ENCODE measurements at places on chromosomes 3 and 15.
A peak's percentile ranks its signal among the peaks of the same experiment; 100 is the strongest.

DNA sequence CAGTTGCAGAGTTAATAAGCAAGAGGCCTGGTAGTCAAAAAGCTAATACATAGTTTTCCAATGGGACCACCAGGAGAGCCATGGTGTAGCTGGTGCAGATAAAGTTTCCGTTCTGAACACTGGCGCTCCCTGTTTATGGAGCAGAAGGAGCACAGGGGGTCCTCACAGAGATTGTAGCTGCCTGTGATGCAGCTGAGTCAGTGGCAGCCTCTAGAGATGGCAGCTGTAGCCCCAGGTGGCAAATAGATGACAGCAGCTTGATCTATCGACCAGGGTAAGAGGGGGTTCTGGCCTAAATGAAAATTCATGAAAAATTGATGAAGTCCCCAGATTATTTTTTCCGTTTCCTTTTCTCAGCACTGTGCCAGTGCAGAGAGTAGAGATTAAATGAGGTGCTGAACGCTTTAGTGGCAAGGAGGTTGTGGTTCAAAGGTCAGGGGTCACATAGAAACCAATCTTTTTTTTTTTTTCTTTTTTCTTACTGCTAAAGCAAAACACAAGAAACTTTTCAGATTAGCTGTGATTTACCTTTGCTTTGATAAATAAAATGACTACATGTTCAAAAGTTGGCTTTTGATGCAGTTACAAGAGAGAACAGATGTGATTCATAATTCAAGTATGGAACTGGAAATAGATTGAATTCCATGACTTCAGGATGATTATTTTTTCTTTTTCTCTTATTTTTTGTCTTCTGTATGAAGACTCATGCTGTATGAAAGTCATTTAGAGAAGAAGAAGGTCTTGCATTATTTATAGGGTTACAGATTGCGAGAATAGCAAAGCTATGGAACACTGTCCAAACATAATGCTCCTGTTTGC lies 63.3 kb downstream of the ROBO2 start:
- peak; percentile 13 for DNase-seq

DNA sequence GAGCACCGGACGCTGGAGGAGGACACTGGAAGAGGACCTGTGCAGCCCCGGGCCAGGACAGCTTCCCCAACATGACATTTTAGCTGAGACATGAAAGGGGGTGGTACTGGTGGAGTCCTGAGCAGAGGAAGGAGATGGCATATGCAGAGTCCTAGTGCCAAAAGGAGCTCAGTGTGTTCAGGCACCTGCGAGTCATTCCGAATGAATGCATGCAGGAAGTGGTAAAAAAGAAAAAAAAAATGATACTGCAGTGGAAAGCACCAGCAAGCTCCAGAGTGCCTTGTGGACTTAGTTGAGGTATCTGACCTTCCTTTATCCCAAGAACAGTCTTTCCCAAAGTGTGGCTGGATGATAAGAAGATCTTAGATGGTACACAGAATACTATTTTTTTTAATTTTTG lies 6.6 kb upstream of the ZNF148 start:
- DNase-seq: no peak

DNA sequence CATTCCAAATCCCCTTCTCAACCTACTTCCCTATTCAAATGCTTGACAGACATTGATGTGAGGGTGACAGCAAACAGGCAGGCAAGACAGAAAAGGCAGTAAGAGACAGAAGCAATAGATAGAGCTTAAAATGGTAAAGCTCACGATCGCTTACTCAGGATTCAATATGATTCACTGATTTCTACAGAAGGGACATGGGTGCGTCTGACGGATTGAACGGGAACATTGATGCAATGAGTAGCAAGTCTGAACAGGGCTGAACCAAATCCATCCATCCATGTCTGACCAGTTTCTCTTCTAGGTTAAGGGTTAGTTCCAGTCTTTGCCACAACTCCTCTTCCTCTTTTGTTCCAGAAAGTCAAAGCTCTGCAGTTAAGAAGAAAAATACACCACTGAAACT lies 35.1 kb downstream of the P2RY1 start:
- no peak for DNase-seq

DNA sequence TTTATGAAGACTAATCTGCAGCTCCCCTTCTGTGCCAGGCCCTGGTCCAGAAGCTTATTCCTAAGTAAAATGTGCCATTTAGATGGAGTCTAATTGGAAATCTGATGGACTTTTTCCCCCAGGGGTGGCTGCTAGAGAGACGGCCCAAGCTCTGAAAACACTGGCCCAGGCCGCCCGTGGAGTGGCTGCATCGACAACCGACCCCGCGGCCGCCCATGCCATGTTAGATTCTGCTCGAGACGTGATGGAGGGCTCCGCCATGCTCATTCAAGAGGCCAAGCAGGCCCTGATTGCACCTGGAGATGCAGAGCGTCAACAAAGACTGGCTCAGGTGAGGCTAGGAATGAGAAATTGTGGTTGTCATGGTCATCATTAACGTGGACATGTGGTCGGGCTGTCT lies 305.8 kb upstream of the TPM1 start:
- no peak for DNase-seq

- DNase-seq: peak; percentile 62
Observed at GRCh38 chr15:64067564-64068030, 21.3 kb upstream of the DAPK2 start.

GRCh38 chr15:95812491-95812890 lies 518.0 kb upstream of the NR2F2 start:
- no peak for DNase-seq

DNA sequence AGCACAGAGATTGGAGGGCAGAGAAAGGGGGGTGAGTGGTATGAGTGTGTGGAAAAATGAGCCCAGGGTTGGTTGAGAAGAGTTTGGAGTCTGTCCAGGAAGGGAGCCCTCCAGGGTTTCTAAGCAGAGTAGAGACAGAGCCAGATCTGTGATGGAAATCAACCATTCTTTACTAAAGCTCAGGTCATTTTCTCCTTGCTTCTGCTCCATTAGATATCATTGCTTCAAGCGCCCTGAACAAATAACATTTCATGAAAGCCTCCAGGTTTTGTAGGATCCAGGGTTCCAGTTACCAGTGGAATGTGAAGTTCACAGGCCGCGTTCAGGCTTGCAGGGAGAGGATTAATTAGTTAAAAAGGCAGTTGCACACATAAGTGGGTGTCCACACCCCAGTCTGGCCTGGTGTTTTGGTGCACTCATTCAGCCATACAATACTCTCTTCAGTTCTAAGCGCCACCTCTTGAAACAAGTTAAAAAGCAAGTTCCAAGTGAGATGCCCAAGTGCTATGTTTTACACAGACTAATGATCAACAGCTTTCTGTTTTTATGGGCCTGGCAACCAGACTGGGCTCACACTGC lies 16.4 kb upstream of the BOC start:
- DNase-seq: no peak

DNA sequence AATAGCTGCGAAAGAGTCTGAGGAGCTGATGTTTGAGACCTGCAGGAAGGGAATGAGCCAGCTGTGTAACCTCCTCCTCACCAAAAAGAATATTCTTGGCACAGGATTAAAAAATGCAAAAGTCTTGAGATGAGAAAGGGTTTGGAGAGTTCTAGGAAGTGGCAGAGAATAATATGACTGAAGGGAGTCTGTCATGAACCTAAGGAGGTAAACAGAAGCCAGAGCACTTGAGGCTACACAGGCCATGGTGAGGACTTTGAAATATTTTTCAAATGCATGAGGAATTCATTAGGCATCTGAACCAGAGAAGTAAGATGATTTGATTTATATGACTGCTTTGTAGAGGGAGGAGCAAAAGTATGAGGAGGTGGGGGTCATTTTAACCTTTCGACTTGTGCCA lies 347.8 kb downstream of the EPHA3 start:
- no peak for DNase-seq

- DNase-seq: no peak
Observed at GRCh38 chr3:11991751-11992150, 12.4 kb upstream of the SYN2 start.

- DNase-seq: no peak
Observed at GRCh38 chr3:183892610-183893214, 8.0 kb upstream of the PARL start.

DNA sequence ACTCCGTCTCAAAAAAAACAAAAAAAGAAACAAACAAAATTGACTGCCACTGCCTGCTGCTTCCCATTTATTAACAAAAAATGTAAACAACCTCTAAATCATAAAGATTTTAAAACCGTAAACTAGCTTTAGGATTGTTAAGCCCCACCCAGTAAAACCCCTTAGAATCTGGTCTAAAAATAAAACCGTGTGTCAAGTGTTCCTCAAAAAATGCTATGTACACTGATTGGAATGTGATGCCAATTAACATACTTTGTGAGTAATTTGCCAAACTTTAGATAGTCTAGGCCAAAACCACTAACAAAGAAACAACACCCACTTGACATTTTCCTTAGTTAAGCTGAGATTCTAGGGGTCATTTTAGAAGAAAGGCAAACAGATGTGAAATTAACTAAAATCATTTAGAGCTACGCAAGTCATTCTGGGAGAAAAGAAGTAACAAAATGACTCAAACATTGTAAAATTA lies 5.3 kb downstream of the RAF1 start:
- DNase-seq: peak; percentile 94

DNA sequence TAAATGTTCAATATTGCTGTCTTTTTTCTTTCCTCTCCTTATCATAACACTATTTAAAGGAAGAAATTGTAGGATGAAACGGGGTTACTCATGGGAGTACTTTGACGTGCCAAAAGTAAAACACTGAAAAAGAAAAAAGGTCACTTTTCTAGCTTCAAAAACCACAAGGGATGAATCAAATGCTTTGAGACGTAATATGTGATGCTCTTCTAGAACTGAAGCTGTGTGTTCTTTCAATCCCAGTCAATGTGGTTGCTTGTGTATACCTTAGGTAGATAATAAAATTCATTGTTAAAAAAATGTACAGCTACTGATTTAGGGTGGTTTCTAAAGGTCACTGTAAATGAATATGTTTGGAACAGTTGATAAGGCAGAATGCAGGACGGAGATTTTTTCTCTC lies 538.8 kb upstream of the ZNF717 start:
- no peak for DNase-seq

DNA sequence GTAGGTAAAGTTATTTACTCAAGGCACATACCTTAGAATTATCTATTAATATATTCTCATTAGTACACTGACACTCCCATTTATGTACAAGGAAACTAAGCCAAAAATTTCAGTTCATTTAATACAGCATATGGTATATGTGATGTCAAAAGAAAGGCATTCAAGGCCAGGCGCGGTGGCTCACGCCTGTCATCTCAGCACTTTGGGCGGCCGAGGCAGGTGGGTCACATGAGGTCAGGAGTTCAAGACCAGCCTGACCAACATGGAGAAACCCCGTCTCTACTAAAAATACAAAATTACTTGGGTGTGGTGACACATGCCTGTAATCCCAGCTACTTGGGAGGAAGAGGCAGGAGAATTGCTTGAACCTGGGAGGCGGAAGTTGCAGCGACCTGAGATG lies 435.2 kb downstream of the GBE1 start:
- DNase-seq: no peak

DNA sequence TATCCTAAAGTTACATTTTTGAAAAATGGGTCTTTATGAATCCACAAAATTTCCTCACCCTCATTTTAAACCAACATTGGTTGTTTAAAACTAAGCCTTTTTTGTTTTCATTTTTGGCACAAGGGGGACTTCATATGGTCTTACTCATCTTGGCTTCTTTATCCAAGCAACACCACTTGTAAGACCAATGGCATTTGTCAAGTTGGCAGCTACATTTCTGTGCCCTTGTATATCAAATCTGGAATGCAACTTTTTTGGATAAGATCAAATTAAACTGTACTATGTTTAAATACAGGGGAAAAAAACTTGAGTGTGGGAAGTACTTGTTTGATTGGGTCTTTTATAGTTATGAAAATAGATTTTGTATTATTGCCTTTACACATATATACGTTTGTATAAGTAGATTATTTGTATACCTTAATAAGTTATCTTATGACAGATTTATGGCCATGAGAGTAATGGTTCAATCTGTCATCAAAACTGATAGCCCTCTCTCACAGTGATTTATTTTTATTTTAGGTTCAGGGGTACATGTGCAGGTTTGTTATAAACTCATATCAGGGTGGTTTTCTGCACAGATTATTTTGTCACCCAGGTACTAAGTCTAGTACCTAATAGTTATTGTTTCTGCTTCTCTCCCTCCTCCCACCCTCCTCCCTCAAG lies 43.4 kb downstream of the GPR160 start:
- DNase-seq: peak; percentile 76

DNA sequence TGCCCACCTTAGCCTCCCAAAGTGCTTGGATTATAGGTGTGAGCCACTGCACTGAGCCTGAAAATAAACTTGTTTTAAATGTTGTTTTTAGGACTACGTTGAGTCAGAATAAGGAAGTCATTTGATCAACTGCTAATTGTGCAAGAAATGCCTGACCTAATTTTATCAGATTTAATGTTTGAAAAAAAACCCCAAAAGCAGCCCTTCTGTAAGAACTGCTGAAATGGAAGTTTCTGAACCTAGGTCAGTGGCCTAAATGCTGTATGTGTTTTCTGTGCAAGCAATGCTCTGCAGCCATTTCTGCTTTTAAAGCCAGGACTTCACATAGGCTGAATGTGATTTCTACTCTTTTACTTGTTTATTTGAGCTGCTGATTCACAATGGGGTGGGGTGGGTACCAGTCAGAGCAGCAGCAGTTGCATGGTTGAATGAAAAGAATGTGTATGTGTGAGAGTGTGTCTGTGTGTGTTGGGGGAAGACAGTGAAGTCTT lies 6.6 kb downstream of the GPX1 start:
- peak; percentile 94 for DNase-seq

DNA sequence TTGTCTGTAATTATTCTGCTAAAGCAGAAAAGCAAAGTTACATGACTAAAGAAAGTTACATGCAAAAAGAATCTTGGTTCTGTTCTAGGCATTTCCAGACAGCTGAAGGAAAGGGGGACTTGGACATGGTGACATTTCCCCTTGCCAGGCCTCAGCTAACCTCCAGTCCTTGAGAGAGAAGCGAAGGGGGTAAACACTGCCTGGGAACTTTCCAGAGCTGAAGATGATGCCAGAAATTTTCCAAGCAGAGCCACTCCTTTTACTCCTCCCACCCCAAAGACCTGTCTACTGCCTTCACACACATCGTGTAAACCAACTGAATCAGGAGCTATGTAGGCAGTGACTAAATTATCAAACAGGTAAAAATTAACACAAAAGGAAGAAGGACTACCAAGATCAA lies 5.4 kb downstream of the MEX3B start:
- no peak for DNase-seq

DNA sequence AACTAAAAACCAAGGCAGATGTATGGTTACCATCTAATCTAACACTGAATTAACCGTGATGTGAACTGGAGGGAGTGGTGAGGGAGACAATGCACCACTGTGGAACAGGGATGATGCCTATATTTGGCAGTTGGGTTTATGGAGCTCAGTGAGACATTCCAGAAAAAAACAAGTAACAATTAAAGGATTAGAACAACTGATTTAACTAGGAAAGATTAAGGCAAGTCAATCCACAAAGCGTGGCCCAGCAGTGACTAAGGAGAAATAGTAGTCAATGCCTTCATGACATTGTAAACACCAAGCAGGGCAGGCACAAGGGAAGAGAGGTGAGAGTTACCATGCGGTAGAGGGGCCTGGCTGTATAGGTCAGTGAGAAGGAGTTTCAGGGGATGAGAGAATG lies 38.1 kb downstream of the CHAC1 start:
- no peak for DNase-seq

GRCh38 chr3:66567077-66567476 lies 66.3 kb upstream of the LRIG1 start:
- no peak for DNase-seq

Data from fibroblast of gingiva (primary cell).